ENCODE measurements at places on chromosomes 13 and 19.

DNA sequence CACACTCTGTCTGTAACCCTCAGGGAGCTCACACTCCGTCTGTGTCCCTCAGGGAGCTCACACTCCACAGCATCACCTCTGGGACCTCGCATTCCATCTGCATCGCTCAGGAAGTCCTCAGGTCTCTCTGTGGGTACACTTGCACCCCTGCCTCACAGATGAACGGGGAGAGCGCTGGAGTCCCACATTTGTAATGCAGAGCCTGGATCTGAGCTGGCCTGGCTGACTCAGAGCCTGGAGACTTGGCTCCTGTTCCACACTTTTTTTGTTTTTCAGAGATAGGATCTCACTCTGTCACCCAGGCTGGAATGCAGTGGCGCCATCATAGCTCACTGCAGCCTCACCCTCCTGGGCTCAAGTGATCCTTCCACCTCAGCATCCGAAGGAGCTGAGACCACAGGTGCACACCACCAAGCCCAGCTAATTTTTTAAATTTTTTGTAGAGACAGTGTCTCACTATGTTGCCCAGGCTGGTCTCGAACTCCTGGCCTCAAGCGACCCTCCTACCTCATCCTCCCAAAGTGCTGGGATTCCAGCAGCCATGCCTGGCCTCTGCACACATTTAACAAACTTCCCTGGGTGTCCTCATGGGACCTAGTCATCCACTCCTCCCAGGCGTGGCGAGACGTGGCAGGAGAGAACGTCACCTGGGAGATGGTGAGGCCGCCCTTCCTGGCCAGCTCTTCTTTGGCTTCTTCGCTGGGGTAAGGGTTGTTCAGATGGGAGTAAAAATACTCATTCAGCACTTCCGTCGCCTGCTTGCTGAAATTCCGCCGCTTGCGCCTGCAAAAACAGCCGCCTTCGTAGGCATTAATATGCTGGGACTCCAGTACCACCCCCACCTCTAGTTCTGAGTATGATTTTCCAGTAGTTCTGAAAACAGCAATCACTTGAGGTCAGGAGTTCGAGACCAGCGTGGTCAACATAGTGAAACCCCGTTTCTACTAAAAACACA, 31.0 kb downstream of the CILP2 start:
- DNase-seq = no peak

- DNase-seq = peak; percentile 66
Observed at GRCh38 chr19:18388100-18388959, 2.4 kb downstream of the GDF15 start.

DNA sequence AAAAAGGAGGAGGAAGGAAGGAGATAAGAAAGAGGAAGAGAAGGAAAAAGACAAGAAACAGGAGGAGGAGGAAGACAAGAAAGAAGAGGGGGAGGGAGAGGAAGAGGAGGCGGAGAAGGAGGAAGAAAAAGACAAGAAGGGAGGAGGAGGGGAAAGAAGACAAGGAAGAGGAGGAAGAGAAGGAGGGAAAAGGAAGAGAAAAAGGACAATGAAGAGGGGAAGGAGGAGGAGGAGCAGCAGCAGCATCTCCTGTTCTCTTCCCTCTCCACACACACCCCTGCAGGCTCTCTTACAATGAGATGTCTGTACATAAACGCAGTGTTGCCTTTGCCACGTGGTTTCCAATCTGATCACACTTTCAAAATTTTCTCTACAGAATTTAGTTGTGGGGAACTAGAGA, 66.6 kb downstream of the RUBCNL start:
- no peak for DNase-seq

- DNase-seq = no peak
Observed at GRCh38 chr13:92346046-92346445, 880.6 kb upstream of the GPC6 start.

- DNase-seq = peak; percentile 13
Observed at GRCh38 chr13:43908156-43909126, 28.7 kb downstream of the LACC1 start.

DNA sequence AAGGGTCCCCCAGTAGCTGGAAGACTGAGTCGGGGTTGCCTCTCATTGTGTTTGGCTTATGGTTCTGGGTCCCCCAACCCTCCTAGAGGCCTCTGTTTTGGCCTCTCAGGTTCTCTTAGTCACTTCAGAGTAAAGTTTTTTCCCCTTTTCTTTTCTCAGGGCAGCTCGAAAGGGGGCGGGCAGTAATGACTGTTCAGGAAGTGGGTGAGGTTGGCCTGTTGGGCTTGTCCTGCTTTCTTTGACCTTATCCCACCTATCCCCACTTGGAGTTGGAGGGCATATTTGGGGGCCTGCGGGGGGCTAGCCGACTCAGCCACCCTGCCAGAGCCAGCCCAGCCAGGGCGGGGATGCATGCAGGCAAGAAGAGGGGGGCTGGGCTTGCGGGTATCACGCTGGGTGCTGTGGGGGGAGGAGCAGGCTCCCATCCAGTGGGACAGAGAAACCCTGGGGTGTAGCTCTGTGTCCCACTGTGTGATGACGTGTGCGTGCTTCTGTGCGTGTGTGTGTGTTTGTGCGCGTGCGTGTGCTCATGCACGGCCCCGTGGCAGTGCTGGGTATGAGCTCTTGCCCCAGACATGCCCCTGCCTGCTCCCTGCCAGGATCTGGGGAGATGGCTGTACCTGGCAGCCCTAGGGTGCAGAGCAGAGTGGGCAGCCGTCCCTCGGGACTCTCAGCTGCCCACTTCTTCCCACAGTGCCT, 1.4 kb downstream of the CIC start:
- peak; percentile 62 for DNase-seq

GRCh38 chr19:17510220-17510993, 1.0 kb upstream of the PGLS start:
- DNase-seq = no peak

- DNase-seq = no peak
Observed at GRCh38 chr13:87080100-87080779, 590.9 kb upstream of the SLITRK5 start.

GRCh38 chr19:13033244-13033643, 38.0 kb downstream of the NFIX start:
- DNase-seq = no peak

DNA sequence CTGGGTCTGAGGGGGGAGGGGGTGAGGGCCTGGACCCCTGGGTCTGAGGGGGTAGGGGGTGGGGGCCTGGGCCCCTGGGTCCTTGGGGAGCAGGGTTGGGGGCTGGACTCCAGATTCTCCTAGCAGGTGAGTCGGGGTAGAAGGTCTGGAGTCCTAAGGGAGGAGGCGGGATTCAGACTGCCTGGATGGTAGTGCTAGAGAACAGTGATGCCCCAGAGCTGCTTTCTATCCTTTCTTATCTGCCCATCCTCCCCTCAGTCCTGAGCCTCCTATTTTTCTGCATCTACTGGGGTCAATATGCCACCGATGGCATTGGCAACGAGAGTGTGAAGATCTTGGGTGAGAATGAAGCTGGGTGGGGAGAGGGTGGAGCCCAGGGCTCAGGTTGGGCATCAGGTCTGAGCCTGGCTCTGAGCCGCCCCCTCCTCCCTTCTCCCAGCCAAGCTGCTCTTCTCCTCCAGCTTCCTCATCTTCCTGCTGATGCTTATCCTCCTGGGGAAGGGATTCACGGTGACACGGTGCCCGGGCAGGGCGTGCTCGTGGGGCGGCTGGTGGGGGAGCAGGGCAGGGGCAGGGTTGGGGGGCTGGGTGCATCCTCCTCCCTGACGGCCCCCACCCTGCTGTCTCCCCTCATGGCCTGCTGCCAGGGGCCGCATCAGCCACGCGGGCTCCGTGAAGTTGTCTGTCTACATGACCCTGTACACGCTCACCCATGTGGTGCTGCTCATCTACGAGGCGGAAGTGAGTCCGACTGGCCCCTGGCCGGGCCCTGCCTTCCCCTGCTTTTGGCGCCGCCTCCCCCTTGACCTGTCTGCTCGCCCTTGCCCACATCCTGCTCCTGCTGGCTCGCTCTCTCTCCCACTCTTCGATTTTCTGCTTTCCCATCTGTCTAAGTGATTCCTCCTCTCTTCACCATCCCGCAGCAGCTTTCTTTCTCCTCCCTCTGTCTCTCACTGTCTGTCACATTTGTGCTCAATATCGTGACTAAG, 3.4 kb downstream of the TMEM145 start:
- DNase-seq = no peak

GRCh38 chr19:15584095-15584494, 30.9 kb upstream of the CYP4F8 start:
- no peak for DNase-seq

GRCh38 chr13:39379118-39379517, 223.9 kb downstream of the LHFPL6 start:
- DNase-seq = no peak

- DNase-seq = no peak
Observed at GRCh38 chr19:43691755-43692154, 21.8 kb upstream of the PLAUR start.

DNA sequence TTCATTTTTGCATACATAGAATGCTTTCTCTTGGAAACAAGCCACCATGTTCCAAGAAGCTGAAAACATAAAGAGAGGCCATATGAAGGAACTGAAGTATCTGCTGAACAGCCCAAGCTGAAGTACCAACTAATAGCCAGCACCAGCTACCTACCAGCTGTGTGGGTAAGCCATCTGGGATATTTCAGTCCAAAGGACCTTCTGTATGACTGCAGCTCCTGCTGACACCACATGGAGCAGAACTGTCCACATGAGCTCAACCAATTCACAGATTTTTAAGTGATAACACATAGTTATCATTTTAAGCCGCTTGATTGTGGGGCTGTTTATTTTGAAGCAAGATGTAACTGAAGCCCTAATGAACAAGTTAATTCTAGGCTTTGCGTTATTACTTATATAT, 621.1 kb upstream of the KLHL1 start:
- DNase-seq = no peak

DNA sequence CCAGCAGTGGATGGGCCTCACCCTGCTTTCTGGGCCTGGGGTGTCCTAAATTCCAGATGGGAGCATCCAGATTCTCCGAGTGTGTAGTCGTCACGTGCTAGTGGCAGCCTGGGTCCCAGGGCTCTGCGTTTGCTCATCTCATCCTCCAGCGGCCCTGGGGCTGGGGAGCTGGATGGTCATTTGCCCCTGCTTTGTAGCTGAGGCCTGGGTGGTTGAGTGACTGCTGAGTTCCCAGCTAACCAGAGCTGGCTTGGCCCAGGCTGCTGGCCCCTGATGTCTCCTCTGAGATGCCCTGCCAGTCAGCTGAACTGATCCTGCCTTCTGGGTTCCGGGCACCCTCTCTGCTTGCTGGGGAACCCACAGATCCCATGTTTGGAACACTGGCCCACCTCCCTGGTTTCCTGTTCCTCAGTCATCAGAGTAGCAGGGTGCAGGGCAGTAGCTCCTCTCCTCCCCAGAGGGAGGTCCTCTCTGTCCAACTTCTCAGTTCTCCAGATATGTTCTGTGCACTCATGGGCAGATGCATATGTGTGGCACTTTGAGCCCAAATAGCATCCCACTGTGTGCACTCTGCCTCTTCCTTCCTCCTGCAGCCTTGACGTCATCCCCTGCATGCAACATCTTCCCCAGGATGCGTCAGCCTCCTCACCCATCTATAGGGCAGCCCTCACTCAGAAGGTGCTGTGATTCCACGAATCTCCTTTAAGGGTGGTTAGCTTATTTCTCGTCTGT, 22.4 kb upstream of the CRTC1 start:
- DNase-seq = no peak

- DNase-seq = no peak
Observed at GRCh38 chr19:8336660-8337059, 6.4 kb downstream of the KANK3 start.

GRCh38 chr13:97240788-97241734, 18.9 kb downstream of the MBNL2 start:
- no peak for DNase-seq

- DNase-seq = no peak
Observed at GRCh38 chr13:97257800-97258799, 36.0 kb downstream of the MBNL2 start.

GRCh38 chr19:1789261-1790041, 22.6 kb downstream of the ATP8B3 start:
- no peak for DNase-seq

- peak; percentile 17 for DNase-seq
Observed at GRCh38 chr19:17184371-17184841, 30.8 kb upstream of the USE1 start.

DNA sequence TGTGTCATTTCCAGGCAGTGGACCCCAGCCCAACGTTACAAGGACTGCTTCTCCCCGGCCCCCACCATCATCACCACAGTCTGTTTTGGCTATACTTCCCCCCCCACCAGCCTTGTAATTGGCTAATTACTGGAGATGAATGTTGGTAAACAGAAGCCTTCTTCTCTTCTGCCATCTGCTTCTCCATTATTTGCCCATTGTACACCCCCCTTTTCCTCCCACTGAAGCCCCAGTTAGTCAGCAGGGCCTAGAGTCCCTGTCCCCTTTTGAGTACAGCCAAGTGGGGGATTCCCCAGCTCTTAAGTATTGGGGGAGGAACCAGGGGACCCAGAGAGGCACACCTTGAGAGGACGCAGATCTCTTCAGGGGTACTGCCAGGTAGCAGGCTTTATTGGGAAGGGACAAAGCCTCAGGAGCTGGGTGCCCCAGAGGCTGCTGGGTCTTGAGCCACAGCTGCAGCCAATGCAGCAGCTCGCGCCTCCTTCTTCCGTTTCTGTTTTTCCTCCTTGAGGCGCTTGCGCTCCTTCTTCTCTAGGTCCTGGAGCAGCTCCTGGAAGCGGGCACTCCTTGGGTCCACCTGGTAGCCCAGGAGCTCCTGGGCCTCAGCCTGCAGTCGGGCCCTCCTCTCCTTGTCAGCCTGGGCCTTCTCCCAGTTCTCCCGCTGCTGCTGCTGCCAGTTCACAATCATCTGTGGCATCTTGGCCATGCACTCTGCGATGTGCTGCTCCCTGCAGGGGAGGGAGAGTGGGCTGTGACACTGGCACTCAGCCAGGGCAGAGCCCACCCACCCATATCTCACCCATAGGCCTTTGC, 3.0 kb downstream of the GADD45GIP1 start:
- no peak for DNase-seq

- DNase-seq = no peak
Observed at GRCh38 chr19:50658441-50659317, 9.4 kb downstream of the C19orf81 start.

DNA sequence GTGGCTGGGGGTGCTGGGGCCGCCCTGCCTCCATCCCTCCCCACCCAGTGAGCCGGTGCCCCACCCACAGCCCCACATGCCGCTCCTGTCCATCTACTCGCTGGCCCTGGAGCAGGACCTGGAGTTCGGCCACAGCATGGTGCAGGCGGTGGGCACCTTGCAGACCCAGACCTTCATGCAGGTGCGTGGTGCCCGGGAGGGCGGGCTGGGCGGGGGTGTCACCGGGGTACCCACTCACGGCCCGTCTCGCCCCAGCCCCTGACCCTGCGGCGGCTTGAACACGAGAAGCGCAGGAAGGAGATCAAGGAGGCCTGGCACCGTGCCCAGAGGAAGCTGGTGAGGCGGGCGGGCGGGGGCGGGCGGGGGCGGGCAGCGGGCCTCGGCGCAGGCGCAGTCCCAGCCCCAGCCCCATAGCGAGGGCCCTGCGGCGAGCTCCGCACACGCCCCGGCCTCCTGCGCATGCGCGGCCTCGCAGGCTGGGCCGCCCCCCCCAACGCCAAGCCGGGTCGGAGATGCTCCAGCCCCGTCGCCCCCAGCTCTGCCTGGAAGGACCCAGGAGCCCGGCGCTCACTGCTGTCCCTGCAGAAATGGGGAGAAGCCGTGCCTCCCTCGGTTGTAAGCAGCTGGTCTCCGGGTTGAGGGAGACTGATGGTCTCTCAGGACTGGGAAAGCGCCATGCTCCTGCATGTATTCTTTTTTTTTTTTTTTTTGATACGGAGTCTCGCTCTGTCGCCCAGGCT, 7.7 kb downstream of the ARHGAP45 start:
- DNase-seq = peak; percentile 97
